ENCODE measurements at places on chromosomes 11 and 22.

DNA sequence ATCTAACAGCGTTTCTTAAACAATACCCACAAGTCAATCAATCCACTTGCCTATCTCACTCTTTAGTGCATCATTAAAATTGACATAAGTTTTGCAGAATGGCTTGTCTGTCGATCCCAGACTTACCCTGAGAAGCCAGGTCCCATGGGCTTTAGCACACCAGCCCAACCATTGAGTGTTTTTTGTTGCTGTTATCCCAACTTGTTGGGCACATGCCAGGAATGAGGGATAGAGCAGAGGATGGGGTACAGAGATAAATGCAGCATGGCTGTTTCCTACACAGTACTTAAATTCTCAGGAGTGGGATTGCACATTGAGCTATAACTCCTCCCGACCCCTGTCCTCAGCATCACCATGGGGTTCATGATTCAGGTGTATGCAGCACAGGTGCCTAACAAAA is 64.2 kb upstream of the RASSF10 start:
- DNase-seq: no peak

- no peak for DNase-seq
Observed at GRCh38 chr11:68683121-68683520, 1.2 kb upstream of the GAL start.

- DNase-seq: no peak
Observed at GRCh38 chr11:96228910-96229309, 114.1 kb downstream of the MAML2 start.

DNA sequence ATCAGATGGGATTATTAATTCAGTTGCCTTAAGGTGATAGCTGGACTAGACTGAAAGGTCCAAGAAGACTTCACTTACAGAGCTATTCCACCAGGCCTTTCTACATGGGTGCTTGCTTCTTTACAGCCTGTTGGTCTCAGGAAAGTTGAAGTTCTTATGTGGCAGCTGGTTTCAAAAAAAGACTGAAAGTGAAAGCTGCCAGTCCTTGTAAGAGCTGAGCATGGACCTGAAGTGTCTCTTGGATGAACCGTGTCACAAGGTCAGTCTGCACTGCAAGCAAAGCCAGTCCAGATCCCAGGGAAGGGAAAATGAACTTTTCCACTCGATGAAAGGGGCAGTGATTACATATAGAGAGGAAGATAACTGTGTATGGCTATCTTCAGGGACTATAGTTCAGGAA is 201.5 kb upstream of the LUZP2 start:
- no peak for DNase-seq

DNA sequence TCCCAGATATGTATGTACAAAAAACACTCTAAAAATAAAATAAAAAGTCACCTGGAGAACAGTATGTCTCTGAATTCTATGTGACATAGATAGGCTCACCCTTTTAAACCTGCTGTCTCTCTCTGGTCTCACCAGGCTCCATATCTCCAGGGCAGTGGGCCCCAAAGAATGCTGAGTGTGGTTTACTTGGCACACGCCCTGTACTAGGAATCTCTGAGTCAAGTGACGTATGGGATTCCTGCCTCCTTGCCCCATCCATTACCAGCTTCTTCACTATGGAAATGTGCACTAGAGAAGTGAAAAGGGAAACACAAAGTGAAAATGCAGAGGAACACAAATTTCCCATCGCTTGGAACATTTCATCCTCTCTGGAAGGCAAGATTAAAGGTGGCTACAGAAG is 722.2 kb upstream of the TENM4 start:
- DNase-seq: no peak

DNA sequence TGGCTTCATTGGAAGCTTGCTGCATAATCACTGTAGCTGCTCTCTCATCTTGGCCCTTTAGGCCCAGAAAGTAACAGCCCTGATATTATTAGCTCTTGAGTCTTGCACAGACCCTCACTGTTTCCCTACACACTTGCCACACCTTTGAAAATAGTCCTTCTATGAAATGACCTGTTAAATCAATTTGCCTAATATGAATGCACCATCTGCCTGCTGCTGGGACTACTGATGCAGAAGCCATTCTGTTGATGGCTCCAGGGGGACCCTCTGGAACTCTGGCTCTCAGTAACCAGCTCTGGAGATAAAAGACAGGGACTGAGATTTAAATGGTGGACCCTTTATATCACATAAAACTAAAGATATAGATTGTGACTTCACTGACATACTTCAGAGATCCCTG is 14.7 kb upstream of the AMPD3 start:
- DNase-seq: no peak

DNA sequence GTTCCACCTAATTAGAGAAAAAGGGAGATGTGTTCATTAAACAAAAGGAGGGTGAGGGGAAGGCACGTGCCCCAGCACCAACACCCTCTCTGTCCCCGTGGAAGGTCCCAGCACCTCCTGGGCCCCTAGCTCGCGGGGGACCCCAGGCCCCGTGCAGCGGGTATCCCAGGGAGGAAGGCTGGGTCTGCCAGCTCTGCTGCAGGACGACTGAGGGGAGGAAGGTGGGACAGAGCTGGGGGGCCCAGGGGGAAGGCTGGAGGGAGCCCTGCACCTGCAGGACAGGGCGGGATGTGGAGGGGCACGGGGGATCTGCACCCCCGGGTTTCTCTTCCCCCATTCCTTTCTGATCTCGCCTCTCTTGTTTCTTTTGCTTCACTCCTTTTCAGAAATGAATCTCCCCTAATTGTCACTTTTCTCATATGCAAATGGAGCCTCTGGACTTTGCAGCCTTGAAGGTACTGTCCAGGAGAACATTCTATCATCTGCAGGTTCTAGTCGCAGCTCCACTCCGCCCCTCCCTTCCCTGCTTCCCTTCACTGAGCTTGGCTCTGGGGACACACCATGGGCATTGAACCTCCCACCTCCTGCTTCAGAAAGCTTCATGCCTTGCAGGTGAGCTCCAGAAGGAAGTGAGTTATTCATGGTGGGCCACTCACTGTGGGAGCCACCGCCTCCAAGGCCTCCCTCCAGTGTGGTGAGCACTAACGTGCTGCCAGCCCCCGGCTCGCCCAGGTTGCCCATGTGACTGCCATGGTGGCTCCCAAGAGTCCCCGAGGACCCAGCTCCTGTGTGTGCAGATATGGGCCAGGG is 111.0 kb downstream of the ST3GAL4 start:
- DNase-seq: no peak

- no peak for DNase-seq
Observed at GRCh38 chr11:8747173-8747572, 64.6 kb downstream of the RPL27A start.

- DNase-seq: no peak
Observed at GRCh38 chr11:86596861-86597586, 75.4 kb downstream of the ME3 start.

- DNase-seq: no peak
Observed at GRCh38 chr11:133520707-133521106, 11.6 kb downstream of the OPCML start.

- peak; percentile 53 for DNase-seq
Observed at GRCh38 chr22:29717789-29718188, 2.0 kb upstream of the CABP7 start.

DNA sequence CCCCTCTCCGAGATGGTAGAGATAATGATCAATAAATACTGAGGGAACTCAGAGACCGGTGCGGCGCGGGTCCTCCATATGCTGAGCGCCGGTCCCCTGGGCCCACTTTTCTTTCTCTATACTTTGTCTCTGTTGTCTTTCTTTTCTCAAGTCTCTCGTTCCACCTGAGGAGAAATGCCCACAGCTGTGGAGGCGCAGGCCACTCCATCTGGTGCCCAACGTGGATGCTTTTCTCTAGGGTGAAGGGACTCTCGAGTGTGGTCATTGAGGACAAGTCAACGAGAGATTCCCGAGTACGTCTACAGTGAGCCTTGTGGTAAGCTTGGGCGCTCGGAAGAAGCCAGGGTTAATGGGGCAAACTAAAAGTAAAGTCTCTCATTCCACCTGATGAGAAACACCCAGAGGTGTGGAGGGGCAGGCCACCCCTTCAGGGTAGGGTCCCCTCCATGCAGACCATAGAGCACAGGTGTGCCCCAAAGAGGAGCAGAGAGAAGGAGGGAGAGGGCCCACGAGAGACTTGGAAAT is 43.2 kb downstream of the IGLL1 start:
- DNase-seq: no peak

DNA sequence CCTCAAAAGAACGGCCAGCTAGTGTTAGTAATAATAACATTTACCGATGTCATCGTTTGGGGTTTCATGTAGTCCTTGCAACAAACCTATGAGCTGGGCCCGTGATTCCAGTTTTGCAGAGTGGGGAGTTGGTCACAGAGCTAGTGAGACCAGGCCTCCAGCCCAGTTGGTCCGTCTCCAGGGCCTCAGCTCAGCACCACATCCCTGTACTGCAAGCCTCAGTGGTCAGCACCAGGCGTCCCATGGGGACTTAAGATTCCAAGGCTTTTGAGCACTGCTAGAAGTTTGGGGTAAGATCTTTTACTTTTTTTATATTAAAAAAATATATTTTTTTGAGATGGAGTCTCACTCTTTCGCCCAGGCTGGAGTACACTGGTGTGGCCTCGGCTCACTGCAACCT is 1.1 kb upstream of the TSGA10IP start:
- no peak for DNase-seq

- DNase-seq: no peak
Observed at GRCh38 chr11:123590296-123590912, 64.0 kb downstream of the SCN3B start.

DNA sequence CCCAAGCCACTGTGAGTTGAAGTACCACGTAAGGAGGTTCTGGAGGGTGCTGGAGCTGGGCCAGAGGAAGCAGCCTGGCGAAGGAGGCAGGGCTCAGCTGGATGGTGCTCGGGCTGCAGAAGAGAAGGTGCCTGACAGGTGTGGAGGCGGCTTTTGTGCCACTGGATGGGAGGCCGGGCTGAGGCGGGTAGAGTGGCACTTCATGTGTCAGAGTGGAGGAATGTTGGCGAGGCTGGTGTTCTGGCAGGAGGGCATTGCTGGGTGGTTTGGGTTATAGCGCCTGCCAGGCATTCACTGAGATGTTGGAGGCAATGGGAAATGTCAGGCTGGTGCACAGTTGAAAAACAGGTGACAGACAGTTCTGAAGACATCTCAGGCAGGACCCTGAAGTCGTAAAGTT is 24.2 kb downstream of the UBE2L3 start:
- DNase-seq: no peak

DNA sequence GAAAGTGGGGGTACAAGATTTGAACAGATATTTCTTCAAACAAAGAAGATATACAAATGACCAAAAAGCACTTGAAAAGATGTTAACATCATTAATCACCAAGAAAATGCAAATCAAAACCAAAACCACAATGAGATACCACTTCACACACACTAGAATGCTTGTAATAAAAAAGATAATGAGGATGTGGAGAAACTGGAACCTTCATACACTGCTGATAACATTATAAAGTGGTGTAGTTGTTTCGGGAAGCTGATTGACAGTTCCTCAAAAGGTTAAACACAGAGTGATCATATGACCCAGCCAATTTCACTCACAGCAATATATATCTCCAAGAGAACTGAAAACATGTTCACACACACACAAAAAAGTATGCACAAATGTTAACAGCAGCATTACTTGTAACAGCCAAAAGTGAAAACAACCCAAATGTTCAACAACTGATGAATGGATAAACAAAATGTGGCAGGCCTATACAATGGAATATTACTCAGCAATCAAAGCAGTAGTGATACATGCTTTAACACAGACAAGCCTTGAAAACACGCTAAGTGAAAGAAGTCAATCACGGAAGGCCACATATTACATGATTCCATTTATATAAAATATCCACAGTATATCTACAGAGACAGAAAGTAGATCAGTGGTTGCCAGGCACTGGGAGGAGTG is 15.1 kb downstream of the PITPNB start:
- DNase-seq: no peak

- no peak for DNase-seq
Observed at GRCh38 chr11:12503039-12503484, 125.7 kb downstream of the PARVA start.

- DNase-seq: no peak
Observed at GRCh38 chr11:64409278-64409677, 50.3 kb downstream of the RPS6KA4 start.

DNA sequence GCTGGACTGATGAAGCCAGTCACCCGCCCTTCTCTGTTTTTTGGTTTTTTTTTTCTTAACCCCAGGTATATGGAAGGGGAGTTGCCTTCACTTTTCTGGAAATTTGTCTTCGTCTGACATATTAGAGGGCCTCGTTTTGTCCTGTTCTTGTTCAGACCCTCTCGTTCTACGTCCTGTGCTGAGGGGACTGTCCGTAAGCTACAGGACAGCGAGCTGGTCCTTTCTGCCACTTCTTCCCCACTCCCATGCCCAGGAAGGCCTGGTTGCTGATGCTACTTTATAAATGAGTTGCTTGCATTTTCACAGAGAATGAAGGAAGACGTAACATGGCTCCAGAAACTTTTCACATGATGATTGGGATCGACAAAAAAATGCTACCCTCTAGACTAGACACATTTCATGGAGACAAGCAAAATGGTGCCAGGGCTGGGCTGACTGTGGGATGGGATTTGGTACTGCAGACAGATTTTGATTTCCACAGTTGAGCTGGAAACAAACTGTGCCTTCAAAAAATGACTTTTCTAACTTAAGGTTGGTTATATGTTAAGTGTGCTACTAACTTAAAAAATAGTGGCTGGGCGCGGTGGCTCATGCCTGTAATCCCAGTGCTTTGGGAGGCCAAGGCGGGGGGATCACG is 27.2 kb upstream of the CRKL start:
- no peak for DNase-seq

DNA sequence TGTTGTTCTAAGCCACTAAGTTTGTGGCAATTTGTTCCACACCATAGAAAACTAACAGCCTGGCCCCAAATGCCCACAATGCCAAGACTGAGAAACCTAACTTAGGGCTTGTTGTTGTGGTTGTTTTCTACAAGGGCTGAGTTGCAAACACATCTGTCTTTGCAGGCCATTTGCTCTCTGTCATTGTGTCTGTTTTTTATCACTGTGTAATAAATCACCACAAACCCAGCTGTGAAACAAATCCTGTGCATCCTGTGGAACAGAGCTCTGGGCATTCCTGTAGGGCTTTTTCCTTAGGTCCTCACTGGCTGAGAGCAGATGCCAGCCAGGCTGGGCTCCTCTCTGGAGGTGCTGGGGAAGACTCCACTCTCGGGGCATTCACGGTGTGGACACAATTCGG is 15.7 kb upstream of the SYT8 start:
- DNase-seq: no peak

GRCh38 chr22:31377612-31378011 is 21.8 kb upstream of the DRG1 start:
- no peak for DNase-seq

GRCh38 chr11:105023003-105023402 is at the start of gene CASP5:
CASP5 (minus strand) TSS chr11:105023168; CDS start chr11:105023136, 32 bp downstream.
- no peak for DNase-seq

DNA sequence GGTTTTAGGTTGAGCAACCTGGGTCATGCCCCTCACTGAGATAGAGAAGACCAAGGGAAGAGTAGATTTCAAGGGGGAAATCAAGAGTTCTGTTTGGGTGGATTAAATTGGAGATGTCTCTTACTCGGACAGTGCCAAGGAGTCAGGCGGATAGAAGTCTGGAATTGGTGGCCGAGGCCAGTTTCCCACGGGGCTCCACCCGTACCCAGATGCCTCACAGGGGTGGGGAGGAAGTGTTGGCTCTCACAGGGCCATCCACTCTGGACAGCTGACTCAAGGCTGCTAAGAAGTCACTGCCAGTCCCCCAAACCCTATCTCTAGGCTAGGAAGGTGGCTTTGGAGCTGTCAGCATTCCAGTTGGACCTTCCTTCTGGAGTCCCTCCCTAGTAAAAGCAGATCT is 79.1 kb upstream of the TIMP3 start:
- no peak for DNase-seq

GRCh38 chr22:36009085-36009484 is 19.5 kb downstream of the RBFOX2 start:
- DNase-seq: no peak
